ENCODE measurements at places on chromosomes 2 and 18.

DNA sequence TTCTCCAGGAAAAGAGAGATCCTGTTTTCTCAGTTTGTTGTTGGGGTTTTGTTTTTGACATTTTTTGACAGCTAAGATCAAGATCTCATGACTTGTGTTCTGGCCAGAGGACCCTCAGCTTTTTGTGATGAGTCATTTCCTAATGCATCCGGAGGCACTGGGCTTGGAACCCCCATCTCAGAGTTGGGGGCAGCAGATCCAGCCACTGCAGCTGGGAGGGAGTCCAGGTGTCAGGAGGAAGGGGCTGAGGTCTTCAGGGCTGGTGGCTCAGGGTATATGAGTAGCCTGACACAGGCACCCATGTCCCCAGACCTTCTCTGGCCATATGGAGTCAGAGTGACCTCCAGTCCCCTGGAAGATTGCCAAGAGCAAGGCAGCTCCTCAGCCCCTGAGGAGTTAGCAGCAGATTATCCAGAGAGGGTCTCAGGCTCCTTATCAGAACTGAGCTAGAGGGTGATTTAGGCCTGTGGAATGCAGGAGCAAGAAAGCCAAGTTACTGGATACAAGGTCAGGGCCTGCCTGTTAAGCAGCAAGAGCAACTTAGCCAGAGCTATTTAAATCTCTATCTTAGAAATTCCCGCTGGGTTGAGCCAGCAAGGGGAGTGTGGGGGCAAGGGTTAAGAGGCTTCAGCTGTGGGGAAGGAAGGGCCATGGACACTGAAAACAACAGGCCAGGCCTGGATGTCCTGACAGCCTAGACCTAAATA is 62.4 kb downstream of the TANC1 start:
- DNase-seq: no peak

GRCh38 chr18:76953583-76954233 is 131.4 kb downstream of the ZNF236 start:
- no peak for DNase-seq

DNA sequence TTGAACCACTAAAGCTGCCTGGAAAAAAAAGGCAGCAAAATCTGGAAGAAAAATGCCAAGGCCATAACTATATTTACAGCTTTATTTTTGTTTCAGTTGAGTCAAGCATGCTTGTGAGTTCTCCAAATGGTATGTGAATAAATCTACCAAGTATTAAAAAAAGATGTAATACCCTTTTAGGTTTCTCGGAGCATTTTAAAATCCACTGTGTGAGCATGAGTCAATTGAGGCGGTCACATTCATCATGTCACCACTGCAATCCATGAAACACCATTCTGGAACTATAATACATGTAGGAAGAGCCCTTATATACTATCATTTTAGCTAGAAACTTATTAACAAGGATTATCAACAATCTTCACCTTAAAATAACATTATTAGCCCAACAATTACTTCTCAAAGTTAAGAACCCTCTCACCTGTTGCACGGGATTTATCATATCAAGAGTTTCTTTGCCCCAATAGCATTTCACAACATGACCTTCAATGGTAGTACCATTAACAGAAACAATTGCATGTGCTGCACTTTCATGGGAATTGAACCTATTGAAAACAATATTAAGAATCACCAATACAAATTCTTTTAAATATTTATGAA is 24.2 kb upstream of the C2orf42 start:
- DNase-seq: no peak

GRCh38 chr18:44988821-44989587 is 308.3 kb downstream of the SETBP1 start:
- DNase-seq: no peak

- DNase-seq: no peak
These were observed 228.6 kb downstream of the RND3 start for GRCh38 chr2:150258781-150259307.

GRCh38 chr2:194539425-194539824 is 1117.6 kb upstream of the SLC39A10 start:
- no peak for DNase-seq

DNA sequence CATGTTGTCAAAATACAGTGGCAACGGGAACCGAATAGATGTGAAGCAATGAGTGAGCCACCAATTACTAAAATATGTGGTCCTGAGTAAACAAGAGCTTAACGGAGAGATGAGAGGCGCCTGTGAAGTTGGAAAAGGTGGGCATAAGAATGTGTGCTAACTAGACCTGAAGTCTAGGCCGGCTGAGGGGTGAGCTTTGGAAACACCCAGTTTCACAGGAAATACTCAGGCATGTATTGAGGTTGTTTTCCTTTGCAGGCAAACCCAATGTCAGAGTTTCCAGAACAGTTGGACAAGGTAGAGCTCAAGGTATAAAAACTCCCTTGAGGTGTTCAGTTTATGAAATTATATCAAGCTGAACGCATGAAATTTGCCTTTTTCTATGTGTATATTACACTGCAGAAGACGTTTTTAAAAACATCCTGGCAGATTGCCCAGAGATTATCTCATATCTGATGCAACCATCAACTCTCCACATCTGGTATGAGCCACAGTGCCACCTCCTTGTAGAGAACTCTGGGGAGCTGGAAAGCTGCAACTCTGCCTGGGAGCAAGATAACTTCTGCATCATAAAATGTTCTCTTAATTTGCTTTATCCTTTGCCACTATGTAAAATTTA is 3.9 kb upstream of the WDSUB1 start:
- DNase-seq: peak; percentile 13

- DNase-seq: peak; percentile 2
These were observed 34.2 kb downstream of the PMS1 start for GRCh38 chr2:189818249-189819038.

GRCh38 chr2:6073191-6074088 is 381.3 kb downstream of the SOX11 start:
- DNase-seq: no peak

DNA sequence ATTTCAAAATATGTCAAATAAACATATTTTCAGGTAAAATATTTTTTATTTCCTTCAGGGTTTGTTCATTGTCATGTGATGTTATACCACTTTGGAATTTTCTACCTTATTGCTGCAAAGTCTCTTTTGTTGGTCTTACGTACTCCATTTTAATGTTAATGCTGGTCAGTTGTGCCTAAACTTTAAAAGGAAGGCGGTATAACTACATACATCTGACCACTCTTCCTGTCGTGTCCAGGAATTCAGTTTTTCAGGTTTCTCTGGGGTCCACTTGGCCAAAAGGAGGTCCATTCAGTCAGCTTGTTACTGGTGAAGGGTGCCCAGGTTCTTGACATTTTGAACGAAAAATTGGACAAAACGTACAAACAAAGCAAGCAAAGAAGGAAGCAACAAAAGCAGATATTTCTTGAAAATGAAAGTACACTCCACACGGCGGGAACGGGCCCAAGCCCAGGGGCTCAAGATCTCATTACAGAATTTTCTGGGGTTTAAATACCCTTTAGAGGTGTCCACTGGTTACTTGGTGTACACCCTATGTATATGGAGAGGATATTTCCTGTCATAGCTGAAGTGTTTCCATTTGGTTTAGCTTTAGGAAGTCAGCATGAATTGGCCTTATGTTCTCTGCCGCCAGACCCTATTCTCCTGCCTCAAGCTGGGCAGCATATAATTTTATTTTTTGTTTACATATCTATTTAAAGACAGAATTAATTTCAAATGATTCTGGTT is 471.7 kb upstream of the CDH7 start:
- DNase-seq: no peak

GRCh38 chr2:20212459-20212870 is 12.5 kb downstream of the SDC1 start:
- no peak for DNase-seq

DNA sequence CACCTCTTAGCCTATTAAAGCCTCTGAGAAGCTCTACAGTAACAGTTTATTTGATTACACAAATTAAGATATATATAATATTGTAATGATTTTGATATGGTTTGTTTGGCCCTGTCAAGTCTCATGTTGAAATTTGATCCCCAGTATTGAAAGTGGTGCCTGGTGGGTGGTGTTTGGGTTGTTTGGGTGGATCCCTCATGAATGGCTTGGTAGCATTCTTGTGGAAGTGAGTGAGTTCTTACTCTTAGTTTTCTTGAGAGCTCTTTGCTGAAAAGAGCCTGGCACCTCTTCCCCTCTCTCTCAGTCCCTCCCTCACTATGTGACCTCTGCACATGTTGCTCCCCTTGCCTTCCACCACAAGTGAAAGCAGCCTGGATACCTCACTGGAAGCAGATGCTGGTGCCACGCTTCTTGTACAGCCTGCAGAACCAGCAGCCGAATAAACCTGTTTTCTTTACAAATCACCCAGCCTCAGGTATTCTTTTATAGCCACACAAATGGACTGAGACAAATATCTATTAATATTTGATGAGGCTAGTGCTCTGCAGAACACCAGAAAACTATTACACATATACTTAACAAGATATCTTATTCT is 52.8 kb downstream of the SLC4A10 start:
- no peak for DNase-seq

DNA sequence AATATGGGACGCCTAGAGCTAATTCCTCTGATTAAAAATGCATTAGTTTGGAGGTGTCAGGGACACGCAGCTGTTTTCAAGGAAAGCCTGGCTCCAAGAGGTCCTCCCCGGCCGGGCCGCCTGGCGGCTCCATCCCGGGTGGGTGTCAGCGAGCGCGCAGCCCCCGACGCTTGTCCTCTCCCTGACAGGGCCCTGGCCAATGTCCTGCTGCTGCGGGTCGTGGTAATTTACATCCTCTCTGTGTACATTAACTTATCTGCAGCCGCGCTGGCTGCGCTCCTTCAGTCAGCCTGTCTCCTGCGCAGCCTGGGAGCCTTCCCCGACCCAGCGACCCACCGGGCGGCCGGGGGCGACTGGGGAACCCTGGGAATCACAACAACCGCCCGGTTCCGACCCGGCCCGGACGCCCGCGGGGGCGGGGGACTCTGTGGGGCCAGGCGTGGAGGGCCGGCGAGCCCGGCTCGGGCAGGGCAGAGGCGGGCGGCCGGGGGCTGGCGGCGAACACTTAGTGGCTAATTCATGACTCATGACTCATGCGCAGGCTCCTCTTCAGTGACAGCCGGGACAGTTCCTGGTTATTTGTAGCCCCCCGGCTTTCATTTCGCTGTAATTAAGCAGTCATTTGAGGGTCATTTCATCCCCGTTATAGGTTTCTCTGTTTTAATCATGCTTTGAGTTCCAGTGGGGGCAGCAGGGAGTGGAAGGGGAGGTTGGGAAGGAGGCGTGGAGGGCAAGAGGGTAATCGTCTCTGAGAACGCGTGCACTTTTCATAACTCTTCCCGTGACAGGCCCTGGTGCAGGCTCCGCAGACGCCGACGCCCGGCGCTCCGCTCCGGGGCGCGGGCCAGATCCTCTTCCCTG is 141.9 kb upstream of the CTAGE1 start:
- no peak for DNase-seq

DNA sequence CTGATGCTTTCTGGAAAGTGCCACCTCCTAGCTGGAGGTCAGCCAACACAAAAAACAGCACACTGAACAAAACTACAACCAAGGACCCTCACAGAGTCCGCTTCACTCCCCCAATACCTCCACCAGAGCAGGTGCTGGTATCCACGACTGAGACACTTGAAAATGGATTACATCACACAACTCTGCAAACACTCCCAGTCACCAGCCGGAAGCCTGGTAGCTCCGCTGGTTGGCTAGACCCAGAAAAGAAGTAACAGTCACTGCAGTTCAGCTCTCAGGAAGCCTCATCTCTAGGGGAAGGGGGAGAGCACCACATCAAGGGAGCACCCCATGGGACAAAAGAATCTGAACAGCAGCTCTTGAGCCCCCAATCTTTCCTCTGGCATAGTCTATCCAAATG is 175.4 kb downstream of the LCLAT1 start:
- DNase-seq: no peak

- DNase-seq: no peak
These were observed 5.9 kb upstream of the PSMA8 start for GRCh38 chr18:26127786-26128185.

DNA sequence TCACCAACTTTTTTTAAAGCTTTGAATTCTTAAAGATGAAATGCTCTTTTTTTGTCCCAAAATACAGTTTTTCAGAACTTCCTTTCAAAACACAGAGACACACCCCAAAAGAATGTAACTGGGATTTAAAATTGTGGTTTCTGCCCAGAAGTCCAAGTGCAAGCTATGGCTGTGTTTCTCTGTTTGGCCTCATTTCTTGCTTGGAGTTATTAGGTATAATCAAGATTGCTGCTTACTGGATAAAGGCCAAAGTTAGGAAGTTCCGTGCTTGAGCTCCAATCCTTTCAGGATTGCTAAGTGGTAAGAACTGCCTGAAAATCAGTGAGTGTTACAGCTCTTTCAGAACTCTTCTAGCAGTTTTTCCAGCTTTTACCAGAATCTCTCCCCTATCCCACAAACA is 16.9 kb downstream of the ZBTB7C start:
- no peak for DNase-seq

DNA sequence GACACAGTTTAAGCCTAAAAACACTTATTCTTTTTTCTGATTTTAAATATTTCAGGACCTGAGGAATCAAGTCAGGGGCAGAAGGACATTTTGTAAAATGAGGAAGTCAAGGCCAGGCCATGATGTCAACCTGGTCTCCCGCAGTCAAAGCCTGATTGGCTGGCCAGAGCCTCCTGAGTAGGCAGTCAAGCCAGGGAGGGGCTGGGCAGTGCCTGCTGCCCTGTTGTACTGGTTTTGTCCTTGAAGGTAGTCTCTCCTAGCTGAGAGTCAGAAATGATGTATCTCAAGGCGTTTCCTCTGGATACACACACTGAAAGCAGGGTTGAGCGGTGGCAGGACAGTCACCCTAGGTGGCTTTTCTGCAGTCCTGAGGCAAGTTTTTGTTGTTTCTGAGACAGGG is 19.8 kb downstream of the CCT7 start:
- DNase-seq: no peak

DNA sequence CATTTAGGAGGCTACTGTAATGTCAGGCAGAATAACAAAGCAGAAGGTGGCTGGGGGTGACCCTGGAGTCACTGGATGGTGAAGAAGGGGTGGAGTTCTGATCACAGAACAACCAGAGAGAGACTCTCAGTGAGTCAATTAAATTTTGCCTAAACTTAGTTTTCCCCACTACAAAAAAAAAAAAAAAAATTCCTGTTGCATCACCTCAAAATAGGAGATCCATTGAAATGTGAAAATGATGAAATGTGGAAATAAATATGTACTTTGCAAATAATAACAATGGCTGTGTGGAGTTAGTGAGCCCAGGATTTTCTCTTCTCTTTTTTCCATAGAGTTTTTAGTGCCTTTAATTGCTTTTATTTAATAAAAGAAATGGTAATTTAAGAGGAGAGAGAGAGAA is 165.5 kb downstream of the GFPT1 start:
- no peak for DNase-seq

- no peak for DNase-seq
These were observed 55.6 kb downstream of the THADA start for GRCh38 chr2:43540021-43540779.

- DNase-seq: no peak
These were observed 12.4 kb upstream of the IGFBP2 start for GRCh38 chr2:216620786-216621185.

DNA sequence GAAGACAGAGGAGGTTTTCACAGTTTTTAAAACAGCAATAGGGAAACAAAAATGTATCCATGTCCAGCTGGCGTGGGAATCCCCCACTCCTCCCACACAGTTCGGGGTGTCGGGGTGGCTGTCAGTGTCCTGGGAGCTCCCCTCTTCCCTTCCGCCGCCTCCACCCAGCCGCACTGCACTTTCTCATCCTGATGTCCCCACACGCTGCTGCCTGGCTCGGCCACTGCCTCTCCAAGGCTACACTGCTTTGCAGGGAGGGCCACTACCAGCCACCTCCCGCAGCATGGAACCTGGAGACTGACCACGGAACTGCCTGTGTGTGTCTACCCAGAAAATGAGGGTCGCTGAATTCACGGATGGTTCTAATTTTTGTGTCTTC is 138.7 kb upstream of the CTDP1 start:
- no peak for DNase-seq

Measured in CD4-positive, CD25-positive, alpha-beta regulatory T cell (primary cell).